Peyer's patch (tissue), 4 donors: ENCODE measurements at places on chromosomes 2 and 18.

DNA sequence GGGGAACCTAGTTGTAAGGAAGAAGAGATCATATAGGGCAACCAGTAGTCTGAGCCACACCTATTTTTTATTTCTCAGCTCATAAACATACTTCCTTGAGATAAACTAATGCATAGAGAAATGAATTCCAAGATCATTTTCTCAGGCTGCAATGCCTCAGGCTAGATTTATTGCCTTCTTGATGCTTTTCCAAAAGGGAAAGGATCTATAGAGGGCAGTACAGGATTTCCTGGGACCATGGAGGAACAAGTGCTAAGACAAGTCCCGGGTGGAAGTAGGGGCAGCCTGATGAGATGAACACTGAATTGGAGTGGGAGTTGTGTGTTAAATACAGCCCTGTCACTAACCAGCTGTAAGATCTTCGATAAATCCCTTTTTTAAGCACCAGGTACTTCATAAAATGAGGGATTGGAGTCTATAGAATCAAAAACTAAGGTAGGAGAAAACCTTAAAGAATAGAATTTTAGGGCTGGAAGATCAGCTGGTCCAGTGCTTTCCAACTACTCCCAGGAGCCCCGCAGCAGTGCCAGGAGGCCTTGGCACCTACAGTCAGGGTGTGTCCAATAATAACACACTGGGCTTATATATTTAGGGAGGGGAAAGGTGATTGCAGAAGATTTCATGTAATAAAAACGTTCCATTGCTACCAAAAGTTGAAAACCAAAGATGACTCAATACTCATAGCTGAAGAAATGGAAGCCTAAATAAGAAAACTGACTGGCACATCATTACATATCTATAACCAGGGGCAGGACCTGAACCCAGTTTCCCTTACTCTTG, 58.1 kb downstream of the SERTAD2 start:
- DNase-seq = no peak

- no peak for DNase-seq
Observed at GRCh38 chr2:176733698-176734430, 464.6 kb downstream of the MTX2 start.

GRCh38 chr2:4992226-4992625, 700.0 kb upstream of the SOX11 start:
- no peak for DNase-seq

- no peak for DNase-seq
Observed at GRCh38 chr2:185610301-185610700, 128.3 kb upstream of the FSIP2 start.

DNA sequence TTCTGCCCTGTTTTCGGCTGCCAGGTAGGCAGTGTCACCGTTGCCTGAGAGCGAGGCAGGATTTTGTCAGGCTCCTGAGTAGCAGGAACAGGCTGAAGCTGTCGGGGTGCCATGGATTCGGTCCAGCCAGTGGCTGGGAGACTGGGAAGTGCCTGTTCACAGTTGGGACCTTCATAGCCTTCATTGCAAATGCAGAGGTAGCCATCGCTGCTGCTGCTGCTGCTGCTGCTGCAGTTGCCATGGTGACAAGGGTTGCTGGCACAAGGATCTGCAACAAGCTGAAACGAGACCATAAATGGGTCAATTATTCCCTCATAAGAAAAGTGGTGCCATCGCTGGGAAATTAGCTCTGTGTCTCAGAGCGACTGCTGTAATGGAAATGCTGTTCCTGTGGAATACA, 122.7 kb downstream of the DNER start:
- no peak for DNase-seq

DNA sequence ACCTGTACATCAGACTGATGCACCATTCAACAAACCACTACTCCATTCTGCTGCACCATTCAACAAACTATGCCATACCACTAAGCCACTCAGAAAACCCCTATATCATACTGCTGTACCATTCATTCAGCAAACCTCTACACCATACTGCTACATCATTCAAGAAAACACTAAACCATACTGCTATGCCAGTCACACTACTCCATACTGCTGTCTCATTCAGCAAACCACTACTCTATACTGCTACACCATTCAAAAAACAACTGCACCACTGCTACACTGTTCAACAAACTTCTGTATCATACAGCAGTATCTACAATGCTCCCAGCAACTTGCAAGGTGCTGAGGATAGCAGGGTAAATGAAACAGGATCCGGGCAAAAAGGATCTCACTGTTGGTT, 12.9 kb upstream of the SLC1A4 start:
- no peak for DNase-seq

DNA sequence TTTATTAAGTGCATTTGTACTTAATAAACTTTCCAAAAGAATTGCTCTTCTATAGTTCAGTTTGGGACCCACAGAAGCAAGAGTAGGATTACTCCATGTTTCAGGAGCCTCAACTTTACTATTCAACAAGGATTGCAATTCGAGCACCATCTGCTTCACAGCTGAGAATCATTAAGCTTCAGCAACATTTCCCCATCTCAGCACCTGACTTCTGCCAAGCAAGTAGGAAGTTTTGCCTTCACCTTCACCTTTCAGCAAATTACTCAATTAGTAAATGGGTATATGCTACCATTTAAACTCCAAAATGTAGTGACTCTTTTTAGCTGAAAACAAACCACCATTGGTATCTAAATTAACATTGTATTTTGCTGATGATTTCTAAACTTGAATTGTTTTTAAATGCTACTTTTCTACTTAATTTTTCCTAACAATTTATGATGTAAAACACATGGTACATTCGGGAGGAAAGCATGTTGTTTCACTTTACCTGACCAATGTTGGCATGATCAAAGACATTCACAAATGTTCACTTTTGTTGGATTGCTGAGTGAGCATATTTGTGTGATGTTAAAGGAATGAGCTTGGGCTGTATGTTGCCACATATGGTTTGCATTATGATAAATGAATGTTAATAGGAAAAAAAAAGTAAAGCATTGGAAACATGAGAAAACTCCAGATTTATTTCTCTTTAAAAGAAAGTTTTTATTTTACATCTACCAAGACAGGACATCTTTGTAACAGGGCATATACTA, 159.2 kb downstream of the GULP1 start:
- no peak for DNase-seq

DNA sequence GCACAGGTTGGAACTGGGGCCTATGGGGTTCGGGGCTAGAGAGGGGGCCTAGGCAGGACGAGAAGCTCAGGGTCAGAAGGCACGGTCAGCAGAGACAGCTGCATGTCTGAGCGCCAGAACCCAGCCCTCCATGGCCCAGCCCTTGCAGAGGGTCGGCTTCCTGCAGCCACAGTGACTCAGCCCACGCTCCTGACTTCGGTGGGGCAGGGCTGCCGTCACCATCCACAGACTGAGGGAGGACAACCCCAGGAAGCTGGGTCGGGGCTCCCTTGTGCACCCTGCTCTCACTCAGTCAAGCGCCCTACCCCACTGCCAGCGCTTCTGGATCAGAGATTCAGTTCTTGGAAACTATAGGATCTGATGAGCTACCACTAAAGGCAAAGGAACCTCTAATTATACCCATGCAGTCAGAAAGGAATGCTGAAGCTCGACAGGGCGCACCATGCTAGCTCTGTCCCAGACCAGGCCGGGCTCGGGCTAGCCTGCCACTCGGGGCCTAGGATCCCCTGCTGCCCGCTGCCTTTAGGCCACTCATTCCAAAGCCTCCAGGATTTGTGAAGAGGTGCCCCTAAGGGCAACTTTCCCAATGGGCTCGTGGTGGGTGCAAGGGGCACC, 3.0 kb downstream of the ACTR1B start:
- no peak for DNase-seq

DNA sequence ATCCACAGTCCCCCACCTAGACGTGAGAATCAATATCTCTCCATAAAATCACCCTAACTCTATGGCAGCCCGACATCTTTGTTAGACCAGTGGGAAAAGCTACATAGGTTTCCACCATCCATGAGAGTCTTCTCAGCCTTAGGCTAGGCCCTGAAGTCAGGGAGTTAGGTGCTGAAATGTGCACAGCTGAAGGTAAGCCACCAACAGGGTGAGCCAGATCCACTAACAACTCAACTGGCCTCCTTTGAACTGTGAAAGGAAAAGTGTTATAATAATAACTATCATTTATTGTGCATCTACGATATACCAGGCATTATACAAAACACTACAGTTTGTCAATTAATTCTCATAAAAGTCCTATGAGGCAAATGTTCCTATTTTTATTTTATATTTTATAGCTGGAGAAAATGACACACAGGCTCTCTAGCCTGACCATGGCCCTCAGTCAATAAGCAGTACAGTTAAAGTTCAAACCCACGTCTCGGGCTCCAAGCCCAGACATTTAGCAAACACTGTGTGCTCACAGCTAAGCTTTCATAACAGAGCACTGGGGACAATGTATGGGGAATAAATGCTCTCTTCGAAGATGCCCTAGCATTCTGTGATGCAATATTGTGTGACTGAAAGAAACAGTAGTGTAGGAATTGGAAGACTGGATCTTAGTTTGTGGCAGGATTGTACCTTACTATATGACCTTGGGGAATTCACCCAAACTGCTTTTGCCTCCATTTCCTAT, 11.2 kb upstream of the CYP27C1 start:
- DNase-seq = no peak

- no peak for DNase-seq
Observed at GRCh38 chr2:63819765-63820717, 21.7 kb upstream of the UGP2 start.

DNA sequence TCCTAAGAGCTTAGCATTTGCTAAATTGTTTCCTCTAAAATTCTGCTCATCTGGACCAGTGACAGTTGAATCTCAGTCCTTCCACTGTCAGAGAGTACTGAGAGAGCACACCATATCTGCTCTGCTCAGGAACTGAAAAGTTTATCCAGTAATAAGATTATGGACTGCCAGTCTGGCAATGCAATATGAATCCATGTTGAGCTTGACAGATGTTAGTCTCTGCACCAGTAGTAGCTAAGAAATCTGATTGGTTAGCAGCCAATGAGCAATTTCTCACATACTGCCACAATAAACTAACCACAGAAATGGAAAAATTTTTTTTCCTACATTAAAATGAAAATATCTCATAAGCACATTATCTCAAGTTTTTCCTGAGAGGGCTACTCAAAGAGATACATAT, 2.3 kb downstream of the PRKD3 start:
- no peak for DNase-seq

- no peak for DNase-seq
Observed at GRCh38 chr2:187658952-187659525, 104.8 kb upstream of the TFPI start.
